NCI-H1092 treated with DMSO at 0.1 percent for 48 hours (cell line): ENCODE measurements at places on chromosomes 3 and 15.
A peak's percentile ranks its signal among the peaks of the same experiment; 100 is the strongest.

DNA sequence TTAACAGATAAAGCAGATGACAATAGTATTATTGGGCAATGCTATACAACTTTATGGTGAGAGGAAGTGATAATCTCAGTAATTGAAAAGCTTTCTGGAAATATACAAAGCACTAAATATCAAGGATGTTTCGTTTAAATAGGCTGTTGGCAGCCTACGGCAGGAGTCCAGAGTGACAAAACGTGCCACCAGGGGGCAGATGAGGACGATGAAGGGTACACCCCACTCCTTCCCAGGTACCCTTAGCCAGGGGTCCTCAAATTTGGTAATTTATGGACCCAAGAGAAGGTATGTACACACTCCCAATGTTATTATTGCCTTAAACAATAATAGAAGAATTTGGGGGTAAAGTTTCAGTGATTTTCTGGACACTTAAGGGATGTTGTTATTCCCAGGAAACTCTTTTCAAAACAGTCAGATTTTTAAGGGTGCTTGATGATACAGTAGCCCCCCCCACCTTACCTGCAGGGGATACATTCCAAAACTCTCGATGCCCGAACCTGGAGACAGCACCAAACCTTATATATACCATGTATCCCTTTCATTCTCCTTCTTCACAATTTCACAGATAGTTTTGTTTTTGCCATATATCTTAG, 1.4 kb upstream of the MAGEL2 start:
- DNase-seq = peak; percentile 21

DNA sequence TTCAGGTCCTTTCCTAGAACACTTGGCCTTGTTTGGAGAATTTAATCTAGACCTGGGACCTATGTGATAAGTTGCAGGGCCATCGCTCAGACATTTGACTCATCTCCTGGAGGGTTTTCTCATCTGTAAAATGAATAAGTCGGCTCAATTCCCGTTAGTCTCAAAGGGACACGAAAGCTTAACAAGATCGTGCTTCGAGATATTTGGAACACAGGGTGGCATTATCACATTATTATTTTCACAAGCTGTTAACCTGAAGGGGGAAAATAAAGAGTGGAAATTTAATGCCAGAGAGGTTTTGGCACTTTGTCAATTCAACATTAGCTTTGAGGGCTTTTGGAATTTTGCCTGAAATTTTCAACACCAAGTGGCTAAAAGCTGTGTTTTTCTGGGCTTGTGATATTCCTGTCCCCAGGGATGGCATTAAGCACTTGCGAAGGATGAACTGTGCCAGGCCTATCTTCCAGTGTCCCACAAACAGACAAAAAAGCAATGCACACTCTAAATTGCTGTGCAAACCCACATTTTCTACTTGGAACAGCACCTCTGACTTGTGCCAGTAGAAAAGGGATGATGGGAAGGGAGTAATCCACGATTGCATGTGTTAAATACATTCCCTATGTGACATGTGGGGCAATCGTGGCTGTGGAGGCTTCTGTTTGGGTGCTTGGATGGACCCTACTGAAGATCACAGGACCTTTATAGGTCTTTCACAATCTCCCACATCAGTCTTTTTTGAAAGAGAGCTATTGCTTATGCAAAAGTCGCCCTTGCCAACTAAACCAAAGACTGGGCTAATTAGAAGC, 478.7 kb downstream of the MFSD1 start:
- DNase-seq = peak; percentile 75

DNA sequence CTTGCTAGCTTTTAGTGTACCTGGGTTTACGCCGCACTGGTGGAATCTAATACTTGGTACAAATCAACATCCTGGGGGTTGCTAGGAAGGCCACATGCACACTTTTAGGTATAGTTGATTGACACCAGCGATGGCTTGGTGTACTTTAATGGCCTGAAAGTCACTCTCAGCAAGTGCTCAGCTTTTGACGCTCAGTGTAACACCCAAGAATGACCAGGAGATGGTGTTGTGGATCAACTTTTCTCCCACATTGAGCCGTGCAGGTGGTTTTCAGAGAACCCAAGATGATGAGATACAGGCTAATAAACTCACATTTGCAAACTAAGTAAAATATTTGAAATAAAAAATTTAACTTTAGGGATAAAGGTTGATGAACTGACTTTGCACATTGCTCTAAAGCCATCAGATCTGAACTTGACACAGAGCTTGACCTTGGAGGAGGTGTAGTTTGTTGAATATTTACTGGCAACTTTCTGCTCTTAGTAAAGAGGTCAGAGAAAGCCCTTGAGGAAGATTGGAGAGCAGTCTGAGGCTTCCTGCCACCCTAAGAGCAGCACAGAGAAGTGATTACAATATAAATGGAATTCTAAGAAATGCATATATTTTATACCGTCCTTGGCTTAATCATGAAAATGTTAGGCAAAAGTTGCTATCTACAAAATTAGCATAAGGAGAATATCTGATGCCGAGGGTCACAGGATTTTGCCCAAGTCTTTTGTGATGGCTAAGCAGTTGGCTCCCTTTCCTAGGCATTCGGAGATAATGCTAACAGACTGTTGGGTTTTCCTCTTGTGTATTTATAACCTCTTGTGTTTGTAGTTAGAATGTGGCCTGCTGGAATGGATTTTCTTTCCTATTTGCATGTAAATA, 143.4 kb upstream of the RASGRP1 start:
- DNase-seq = peak; percentile 14

DNA sequence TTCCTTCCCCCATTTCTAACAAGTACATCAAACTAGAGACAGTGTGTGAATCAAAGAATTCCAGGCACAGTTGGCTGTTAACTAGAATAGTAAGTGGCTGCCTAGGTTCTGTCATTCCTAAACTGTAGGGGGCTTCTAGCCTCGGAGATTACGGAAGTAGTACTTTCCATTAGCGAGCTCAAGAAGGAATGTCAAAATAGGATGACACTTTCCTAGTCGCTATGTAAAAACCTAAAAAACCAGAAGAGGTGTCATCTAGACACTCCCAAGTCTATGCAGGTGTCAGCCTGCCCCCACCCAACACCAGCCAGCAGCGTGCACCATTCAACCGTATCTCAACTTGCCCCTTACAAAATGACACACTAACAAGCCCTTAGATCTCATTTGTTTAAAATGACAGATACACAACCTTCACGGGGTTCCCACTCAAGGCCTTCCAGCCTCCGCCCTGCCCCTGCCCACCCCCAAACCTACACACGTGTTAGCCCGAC, 874 bp downstream of the INO80 start:
- peak; percentile 2 for DNase-seq

- DNase-seq = peak; percentile 42
Measured at GRCh38 chr15:27427276-27427675, 456.3 kb downstream of the GABRG3 start.

DNA sequence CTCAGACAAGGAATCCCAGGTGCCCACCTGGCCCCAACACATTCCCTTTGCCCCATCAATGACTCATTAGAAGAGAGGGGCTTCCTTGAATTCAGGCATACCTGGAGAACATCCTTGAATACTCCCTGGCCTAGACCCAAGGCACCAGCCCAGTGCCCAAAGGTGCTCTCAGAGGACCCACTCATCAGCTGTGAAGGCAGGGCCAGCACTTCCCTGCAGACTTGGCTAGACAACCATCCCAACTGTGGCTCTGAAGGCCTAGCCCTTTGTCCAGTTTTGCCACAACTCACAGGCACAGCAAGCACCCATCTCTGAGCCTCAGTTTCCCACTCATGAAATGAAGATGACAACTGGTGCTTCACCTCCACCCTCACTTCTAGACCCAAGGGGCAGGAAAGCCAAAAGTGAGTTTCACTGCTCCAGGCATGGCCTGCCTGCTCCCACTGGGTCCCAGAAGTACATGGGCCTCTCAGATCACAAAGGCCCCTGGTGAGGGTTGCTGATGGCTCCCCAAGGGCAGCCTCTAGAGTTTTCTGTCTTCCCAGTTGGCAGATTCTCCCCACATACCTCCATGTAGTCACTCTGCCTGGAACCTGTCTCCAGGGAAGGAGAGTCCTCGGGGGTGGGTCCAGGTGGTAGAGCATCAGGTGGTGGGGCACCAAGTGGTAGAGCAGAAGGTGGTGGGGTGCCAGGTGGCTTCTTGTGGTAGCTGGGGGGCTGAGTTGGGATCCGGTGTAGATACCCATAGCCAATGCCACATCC, 7.5 kb downstream of the GORASP1 start:
- no peak for DNase-seq

GRCh38 chr3:40172560-40172959, 136.9 kb upstream of the EIF1B start:
- no peak for DNase-seq

- no peak for DNase-seq
Measured at GRCh38 chr3:189488241-189488767, 142.9 kb upstream of the TP63 start.
